ENCODE measurements at places on chromosomes 13 and 19. TPM values are rescaled to one million over a fixed set of nuclear protein-coding genes. Genes with fewer than 3 reads are reported as not detected.

DNA sequence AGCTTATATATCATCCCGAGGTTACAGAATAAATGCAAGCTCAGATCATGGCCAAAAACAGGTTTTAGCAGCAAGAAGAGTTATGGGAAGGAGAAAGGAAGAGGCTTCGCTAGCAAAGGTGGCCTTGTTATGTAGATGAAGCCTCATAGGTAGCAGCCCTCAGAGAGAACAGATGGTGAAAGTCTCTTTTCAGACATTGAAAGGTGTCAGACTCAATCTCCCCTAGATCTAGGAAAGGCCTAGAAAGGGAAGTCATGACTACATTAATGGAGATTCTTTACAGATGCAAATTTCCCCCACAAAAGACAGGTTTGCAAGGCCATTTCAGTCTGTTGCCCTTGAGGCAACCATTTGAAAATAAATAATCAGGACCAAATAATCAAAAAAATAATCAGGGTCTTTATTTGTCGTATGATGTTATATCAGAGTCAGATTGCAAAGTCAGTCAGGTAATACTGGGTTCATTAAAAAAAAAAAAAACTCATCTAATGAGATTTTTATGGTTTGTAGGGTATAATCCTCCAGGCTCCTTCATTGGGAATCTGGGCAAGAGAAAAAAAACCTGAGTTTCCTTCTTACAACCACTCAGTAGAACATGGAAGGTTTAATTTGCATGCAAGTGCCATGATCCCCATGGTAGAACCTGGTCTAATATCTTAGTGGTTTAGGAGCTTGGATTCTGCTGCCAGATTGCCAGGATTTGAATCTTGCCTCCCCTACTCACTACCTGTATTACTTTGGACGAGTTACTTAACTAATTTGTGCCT lies 50.8 kb upstream of the HTR2A start:
- no peak for DNase-seq

DNA sequence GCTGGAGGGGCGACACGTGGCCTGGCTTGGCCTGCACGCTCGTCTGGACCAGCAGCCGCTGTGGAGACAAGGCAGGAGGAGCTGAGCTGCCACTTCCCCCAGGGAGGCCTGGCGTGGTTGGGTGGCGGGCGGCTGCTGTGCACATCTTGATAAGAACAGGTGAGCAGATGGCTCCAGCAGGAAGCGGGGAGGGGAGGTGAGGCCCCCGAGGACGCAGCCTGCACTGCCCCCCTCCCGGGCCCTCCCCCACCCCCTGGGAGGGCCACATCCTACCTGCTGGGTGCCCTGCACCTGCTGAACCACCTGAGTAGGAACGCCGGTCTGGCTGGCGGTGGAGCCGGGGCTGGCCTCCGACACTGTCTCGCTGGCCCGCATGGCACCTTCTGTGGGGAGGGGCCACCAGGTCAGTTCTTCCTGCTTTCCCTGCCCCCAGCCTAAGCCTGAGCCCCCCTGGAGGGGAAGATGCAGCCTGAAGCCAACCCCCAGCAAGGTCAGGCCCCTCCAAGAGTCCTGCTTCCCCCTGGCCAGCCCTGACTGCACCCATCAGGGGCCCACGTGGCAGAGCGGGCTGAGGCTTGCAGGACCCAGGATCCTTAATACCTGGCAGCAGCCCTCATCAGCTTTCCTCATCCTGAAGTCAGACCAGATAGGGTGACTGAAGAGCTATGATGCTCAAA lies 22.8 kb downstream of the RFX1 start:
- no peak for DNase-seq

DNA sequence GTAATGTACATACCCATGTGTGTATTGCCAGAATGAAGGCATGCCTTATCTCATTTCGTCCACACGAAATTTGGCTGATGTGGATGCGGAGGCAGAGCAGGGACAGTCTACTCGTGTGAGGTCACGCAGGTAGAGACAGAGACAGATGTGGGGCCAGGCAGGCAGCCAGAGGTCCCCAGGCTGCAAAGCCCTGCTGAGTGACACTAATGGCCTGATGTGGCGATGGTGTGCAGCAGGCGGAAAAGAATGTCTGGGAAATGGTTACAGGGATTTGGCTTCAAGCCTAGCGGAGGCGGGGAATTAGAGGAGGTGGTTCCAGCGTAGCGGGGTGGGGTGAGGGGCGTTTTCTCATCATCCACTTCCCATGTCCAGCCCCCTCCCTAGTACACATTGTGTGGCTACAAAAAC lies 4.2 kb upstream of the IZUMO2 start:
- no peak for DNase-seq

DNA sequence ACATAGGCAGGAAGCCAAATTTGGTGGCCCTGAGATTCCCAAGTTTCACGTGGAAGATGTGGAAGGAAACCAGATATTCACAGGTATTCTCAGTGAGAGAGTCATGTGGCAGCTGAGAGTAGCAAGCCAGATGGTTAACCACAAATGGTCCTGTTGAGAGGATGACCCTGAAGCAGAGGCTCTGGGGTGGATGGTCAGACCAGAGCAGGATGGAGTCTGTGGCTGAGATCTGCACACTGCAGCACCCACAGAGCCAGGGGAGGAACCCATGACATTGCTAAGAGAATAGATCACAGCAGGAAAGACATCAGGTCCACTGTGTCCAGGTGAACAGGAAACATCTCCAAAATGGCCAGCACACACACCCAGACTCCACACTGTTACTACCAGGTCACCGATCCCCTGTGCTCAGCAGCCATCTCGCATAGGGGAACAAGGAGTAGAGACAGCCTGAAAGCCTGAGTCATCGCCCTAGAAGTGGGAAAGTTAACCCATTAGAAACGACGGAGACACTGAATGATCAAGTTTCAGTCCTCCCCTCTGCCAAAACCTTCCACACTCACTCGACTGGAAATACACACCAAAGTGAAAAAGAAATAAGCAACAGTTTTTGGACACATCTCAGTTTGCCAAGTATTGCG lies 160.0 kb downstream of the RBM26 start:
- DNase-seq = no peak

GRCh38 chr13:114143806-114144605 lies 11.6 kb upstream of the RASA3 start:
- DNase-seq = peak; percentile 64

GRCh38 chr13:102870677-102871415 lies 25.0 kb downstream of the ERCC5 start:
- DNase-seq = no peak

GRCh38 chr13:74550039-74550438 lies 415.8 kb upstream of the KLF12 start:
- no peak for DNase-seq

DNA sequence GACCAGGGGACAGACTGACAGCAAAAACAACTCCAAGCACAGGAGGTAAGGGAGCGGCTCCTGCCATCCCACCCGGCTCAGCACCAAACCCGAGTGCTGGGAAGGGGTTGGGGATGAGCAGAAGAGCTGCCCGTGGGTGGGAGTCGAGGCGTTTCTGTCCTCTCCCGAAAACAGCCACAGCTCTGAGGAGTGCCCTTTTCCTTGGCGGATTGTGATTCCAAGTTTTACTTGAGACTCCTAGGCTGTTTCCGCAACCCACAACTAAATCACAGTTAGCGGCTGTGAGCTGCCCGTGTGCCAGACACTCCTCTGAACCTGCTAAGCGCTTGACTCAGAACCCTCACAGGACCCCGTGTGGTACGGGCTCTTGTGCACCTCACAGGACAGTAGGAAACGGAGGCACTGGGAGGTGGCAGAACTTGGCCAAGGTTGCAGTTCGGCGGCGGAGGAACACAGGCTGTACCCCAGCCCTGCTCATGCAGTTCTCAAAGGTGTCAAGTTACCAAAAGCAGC lies 21.4 kb downstream of the CFAP97D2 start:
- no peak for DNase-seq

GRCh38 chr13:40665126-40666044 lies 1.1 kb downstream of the FOXO1 start:
- no peak for DNase-seq

DNA sequence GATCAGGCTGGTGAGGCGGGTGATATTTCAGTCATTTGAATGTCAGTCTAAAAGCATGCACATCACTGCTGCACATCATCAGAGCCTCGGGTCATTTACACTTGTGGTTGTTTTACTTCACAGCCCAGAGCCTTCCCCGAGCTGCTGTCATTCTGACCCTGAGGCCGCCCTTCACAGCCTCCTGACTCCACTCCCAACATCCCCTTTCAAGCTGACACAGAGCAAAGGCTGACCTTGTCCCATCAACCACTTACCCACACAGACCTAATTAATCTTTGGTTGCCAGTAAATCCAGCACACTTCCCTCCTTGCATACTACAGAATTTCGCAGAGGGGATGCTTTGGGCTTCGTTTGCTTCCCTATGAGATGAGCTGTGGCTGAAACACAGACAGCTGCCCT lies 528.1 kb downstream of the DIAPH3 start:
- DNase-seq = no peak

GRCh38 chr13:78160793-78161192 lies 242.2 kb upstream of the EDNRB start:
- no peak for DNase-seq

The MBD3L2 gene
- total RNA-seq = not detected

The GMIP gene
- total RNA-seq = 10.1 TPM

The ZNF667 gene
- total RNA-seq = 5.4 TPM

The ARHGEF1 gene
- 173 TPM for total RNA-seq

Measured in suprapubic skin (tissue), 4 donors.